ENCODE measurements at places on chromosomes 11 and 22. TPM values are rescaled to one million over a fixed set of nuclear protein-coding genes. Genes with fewer than 3 reads are reported as not detected.

GRCh38 chr11:72716290-72716689, 35.9 kb downstream of the ARAP1 start:
- no peak for DNase-seq

DNA sequence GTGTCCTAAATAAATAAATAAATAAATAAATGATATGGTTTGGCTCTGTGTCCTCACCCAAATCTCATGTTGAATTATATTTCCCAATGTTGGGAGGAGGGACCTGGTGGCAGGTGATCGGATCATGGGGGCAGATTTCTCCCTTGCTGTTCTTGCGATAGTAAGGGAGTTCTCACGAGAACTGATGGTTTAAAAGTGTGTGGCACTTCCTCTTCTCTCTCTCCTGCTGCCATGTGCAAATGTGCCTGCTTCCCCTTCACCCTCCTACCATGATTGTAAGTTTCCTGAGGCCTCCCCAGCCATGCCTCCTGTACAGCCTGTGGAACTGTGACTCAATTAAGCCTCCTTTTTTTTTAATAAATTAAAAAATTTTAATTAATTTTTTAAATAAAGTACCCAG, 138.2 kb downstream of the FBXO7 start:
- DNase-seq = no peak

GRCh38 chr22:37564111-37564711, 3.9 kb downstream of the CDC42EP1 start:
- DNase-seq = no peak

- DNase-seq = no peak
Measured at GRCh38 chr11:16779436-16779835, 41.0 kb downstream of the C11orf58 start.

DNA sequence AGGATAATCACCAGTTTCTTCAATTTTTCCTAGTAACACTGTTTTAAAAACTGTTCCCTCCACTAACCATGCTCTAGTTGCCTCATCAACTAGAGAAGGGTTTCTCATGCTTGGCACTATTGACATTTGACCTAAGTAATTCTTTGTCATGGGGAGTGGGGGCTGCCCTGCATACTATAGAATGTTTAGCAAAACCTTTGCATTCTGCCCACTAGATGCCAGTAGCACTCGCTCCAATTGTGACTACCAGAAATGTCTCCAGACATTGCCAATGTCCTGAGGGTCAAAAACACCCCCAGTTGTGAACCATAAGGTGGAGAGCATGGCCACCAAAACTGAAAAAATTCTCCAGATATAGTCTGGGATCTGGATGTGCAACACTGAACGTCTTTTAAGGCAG, 27.6 kb upstream of the BMAL1 start:
- no peak for DNase-seq

Gene AGBL2
- total RNA-seq = 0.29 TPM

DNA sequence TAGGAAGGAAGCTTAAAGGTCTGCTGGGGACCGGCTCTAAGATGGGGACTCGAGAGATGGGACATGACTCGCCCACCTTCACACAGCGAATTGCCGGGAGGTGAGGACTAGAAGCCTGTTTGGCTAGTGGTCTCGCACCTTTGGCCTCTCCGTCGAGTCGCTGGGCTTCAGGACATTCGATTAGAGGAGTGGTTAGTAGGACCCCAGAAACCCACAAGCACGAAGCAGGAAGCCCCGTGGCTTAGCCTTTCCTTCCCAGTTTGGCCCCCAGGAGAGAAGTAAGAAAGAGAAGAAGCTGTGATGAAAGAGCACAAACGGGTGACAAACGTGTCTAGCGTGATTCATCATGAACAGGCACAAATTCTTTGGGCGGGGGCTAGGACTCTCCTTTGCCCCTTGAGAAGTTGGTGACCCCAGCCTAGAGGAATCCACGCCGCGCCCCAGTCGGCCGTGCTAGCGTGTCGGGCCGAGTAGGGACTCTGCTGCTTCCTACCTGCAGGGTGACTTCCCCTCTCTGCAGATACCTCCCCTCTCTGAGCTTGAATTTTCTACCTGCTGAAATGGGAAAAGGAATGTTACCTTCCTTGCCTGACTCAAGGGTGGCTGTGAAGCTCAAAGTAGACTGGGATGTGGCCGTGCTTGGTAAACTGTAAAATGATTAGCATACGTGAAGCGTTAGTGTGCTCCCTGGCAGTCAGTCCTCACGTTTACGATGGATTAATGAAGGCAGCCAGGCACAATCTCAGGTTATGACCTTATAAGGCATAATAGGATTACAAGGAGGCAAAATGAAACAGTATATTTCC, 1.1 kb upstream of the ADM start:
- no peak for DNase-seq

DNA sequence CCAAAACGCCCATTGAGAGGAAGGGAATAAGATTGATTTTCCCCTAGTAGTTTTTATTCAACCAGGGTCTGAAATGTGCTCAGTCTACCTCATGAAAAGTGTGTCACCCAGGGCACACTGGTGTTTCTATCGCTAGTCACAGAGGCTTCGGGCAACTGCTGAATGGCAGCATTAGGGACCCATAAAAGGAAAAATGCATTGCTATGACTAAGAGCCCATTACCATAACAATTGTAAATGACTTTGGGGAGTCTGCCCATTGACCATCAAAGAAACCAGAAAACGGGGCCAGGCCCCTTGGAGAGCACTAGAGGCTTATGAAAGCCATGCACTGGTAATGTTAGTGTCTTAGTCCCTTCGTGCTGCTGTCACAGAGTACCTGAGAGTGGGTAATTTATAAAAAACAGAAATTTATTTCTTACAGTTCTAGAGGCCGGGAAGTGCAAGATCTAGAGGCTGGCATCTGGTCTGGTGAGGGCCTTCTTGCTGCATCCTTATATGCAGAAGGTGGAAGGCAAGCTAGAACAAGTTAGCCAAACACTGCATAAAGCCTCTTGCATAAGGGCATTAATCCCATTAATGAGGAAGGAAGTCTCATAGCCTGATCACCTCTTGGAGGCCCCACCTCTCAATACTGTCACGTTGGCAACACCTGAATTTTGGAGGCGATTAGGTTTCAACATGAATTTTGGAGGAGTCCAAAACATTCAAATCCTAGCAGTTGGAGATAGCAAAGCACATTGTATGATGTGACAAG, 306.7 kb downstream of the ST3GAL4 start:
- DNase-seq = no peak

Gene MS4A4A
- total RNA-seq = not detected

Gene ZNF74
- 23.5 TPM for total RNA-seq

Gene B3GAT3
- 80.8 TPM for total RNA-seq

Measured in kidney epithelial cell (primary cell).